ENCODE measurements at places on chromosomes 1 and 21.

GRCh38 chr1:195785830-195786229 lies 822.4 kb downstream of the KCNT2 start:
- DNase-seq: no peak

- DNase-seq: peak; percentile 82
Observed at GRCh38 chr1:229024528-229025130, 246.3 kb upstream of the RAB4A start.

DNA sequence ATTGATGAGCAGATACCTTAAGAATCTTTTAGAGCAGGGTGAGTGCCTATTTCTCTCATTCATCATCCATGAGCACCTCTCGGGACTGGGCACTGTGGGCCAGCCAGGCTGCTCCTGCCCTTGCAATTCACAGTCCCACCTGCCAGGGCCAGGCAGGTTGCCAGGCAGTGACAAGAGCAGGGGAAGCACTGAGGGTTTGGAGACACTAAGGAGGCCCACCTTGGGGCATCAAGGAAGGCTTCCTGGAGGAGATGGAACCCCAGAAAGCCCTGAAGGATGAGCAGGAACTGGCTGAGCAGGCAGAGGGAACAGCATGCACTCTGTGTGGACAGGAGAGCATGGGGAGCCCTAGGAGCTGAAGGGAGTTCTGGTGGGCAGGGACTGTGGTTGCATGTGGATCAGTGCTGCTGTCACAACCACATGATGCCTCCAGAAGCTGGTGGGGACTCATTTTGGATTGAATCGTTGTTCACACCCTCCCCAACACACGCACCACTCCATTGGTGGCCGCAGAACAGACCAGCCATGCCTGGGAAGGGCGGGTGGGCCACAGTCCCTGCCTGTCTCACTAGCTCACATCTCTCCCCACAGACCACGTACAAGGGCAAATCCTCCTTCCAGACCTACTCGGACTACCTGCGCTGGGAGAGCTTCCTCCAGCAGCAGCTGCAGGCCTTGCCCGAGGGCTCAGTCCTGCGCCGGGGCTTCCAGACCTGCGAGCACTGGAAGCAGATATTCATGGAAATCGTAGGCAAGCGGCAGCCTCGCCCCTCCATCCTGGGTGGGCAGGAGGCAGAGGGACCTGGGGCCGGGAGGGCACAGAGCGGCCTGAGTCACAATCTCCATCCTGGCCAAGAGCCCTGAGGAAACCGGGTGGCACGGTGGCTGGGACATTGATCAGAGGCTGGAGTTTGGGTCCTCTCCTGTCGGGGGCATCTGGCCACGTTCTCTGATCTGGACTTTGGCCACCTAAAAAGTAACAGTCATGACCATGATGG lies 55.1 kb downstream of the DISP3 start:
- DNase-seq: no peak

GRCh38 chr1:46528297-46528955 lies 23.0 kb downstream of the KNCN start:
- DNase-seq: no peak

DNA sequence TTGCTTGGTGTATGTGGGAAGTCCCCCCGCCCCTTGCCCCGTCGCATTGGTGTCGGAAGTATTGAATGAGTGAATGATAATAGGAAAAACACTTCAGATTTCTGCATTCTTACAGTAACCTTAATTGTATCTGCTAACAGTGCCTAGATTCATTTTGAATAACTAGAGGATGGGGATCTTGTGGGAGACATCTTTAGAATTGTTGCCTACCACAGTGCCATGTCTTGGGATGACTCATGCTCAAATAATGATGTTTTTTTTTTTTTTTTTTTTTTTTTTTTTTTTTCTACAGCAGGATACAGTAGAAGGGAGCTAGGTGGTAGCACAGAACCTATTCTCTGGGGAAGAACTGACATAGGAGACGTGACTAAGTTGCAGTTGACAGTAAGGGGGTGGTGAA lies 237.9 kb downstream of the USP25 start:
- peak; percentile 72 for DNase-seq

DNA sequence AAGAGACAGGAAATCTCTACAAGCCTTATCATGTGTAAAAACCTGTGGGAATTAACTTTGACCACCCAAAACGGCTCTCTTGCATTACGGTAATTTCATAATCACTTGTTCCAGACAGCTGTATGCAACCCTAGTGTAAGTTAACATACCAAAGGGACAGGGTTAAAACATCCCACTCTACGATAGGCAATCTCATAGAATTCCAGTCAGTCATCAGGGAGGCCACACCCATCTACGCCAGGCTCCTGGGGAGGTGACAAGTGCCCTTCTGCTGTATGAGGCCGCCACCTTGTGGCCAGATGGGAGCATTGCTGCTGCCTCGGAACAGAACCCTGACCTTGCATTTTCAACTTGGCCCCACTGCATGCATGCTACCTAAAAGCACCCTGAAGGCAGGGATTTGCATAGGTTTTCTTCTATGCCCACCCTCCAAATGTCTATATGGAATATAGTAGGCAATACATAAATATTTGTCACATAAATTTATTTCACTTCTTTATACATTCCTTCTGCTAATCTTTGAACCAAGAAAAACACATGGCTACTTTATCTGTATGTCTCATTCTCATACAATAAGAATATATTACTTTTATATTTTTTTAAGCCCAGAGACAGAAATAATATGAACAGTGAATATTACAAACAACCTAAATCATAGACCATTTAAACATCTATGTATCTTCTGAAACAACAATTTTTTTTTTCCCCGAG lies 12.6 kb downstream of the HSF2BP start:
- DNase-seq: peak; percentile 95

GRCh38 chr1:106063510-106063909 lies 993.0 kb upstream of the PRMT6 start:
- DNase-seq: no peak

DNA sequence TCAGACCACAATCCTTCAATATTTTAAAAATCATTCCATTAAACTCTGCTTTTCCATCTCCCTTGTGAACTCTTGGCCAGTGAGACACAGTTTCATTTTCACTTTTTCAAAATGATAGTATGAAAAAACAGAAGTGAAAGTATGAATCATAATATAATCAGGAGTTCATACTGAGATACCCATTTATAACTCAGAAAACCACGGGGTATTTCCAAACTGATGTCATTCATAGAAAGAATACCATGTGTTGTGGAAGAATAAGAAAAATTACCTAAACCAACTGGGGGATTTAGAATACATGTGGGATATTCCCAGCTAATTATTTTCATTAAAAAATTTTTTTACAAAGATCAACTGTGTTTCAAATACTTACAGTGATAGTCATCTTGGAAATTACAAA lies 149.9 kb downstream of the MRPL39 start:
- peak; percentile 81 for DNase-seq

DNA sequence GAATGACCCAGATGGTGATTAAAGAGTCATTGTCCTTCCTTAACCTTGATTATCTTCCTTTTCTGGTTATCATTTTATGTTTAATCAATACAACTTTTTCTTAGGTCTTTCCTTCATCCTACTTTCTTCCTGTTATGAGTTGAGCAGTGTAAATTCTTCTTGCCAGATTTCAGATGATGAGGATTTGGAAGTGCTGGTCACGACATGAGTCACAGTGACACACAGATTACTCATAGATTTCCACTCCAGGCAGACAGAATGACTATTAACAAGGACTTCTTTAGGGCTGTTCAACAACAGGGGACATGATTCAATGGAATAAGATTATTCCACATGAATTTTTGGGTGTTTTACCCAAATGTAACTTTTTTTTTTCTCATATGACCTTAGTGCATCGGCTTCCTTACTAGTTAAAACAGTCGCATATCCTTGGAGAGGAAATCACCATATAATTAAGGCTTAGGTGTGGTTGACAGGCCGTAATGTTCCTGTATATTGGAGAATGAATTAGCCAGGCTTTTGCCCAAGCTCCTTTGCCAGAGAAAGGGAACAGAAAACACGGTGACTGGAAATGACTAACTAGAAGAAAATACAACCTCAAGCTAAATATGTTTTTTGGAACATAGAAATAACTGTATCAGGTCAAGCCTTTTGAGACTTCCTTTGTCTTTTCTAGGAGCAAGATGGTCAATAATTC lies 44.2 kb downstream of the PRRX1 start:
- peak; percentile 99 for DNase-seq

DNA sequence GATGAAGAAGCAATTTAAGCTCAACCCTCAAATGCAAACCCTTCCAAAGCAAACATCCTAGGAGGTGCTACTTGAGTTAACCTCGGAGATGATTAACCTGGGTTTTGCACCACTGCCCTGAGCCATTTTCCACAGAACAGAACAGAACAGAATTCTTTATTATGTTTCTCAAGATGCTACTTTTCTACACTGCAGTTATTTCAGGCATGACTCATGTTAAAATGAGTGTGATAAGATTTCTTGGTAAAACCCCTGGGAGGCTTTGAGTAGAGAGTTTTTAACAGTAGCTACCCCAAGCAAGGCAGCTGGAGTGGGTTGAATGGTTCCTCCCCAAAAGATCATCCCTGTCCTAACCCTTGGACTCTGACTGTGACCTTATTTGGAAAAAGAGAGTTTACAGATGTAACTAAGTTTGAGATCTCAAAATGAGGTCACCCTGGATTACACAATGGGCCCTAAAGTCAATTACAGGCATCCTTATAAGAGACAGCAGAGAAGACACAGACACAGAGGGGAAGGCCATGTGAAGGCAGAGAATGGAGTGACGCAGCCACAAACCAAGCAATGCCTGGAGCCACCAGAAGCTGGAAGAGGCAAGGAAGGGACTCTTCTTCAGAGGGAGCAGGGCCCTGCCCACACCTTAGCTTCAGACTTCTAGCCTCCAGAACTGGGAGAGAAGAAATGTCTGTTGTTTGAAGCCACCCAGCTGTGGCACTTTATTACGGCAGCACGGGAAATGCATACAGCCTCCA lies 153.4 kb downstream of the ETS2 start:
- peak; percentile 92 for DNase-seq

- peak; percentile 67 for DNase-seq
Observed at GRCh38 chr1:198155253-198155652, 1.5 kb upstream of the NEK7 start.

GRCh38 chr1:57353654-57354053 lies 70.2 kb downstream of the DAB1 start:
- peak; percentile 39 for DNase-seq

- DNase-seq: peak; percentile 79
Observed at GRCh38 chr1:117077267-117077666, 17.1 kb downstream of the TTF2 start.

DNA sequence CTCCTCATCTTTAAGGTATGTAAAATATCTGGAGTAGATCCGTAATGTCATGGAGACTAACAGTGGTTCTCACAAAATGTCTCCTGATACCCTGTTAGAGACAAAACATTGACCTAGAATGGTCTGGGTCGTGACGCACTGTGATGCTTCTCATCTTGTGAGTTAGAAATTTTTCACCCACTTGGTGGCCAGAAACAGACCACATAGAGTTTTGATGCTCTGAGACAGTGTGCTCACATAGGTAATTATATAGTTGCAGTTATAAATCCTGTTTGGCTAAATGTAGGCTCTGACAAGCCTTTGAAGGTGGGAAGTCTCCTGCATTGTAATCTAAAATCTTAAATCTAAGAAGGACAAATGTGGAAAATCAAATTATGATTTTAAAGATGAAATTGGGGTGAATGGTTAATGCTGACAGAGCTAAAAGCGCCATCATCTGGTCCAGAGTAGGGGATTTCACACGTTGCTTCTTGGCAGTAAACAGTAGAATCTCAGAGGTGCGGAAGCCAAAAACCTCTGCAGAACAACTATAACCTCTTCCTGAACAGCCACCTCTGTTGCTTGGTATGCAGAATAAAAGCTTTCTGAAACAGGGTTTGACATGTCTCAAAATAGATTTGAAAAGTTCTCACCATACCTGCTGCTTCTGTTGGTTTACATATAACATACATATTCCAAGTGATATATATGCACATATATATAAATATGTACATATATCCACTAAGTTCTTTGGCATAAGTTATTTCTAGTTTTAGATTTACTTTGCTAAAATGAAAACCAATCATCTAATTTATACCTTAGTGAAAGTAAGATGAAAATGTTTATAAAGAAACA lies 17.1 kb downstream of the RPAP2 start:
- no peak for DNase-seq

- DNase-seq: no peak
Observed at GRCh38 chr1:244920911-244921761, 56.8 kb upstream of the HNRNPU start.

DNA sequence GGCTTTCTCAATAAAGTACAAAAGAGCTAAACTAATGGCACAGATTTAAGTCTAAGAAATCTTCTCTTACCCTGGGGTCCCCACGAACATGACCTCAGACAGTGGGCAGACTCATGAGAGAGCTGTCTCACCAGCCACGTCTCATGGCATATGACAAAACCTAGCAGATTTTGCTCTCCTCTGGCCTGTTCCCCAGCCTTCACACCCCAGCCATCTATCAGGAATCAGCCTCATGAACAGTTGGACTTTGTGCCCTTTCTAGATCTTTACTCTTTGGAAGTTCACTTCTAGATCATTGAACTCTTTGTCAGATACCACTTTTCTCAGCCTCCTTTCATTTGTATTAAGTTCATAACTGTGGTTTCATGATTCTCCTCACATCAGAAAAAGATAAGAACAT lies 14.2 kb upstream of the HSD3B1 start:
- DNase-seq: no peak

- DNase-seq: no peak
Observed at GRCh38 chr1:28470146-28470545, 35.7 kb upstream of the RCC1 start.
